ENCODE measurements at places on chromosomes 11 and 22. TPM values are rescaled to one million over a fixed set of nuclear protein-coding genes. Genes with fewer than 3 reads are reported as not detected.

DNA sequence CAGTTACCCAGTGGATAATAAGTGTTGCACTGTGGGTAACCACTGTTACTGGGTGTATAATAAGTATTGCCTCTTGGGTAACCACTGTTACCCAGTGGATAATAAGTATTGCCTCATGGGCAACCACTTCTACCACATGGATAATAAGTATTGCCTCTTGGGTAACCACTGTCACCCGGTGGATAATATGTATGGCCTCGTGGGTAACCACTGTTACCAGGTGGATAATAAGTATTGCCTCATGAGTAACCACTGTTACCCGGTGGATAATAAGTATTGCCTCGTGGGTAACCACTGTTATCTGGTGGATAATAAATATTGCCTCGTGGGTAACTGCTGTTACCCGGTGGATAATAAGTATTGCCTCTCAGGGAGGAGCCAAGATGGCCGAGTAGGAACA lies 29.7 kb upstream of the NXPE4 start:
- H3K4me3 ChIP-seq, result no peak overlapping the region
- H3K27me3 ChIP-seq, result no peaks in the 10 kb centered on the region
- no peak for DNase-seq
- no peaks in the 10 kb centered on the region for H3K36me3 ChIP-seq
- H3K4me1 ChIP-seq, result no peaks in the 10 kb centered on the region

DNA sequence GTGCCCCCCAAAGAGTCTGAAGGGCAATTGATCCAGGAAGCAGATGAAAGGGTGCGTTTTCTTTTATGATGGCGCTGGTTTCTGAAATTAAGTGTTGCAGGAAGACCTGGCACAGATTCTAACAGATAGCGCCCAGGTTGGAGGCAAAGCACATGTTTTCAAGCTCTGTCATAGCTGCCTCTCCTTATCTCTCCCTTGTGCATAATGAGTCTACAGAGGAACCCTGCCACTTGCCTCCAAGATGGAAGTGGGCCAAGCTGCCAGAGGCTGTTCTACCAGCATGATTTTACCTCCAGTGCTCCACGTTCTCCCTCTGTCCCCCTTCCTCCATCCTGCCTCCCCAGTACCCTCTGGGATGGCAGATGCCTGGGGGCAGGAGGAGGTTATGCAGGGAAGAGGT lies 30.0 kb upstream of the TLCD5 start:
- peaks cover 11% of the 10 kb centered on the region for H3K4me1 ChIP-seq
- H3K36me3 ChIP-seq, result no peaks in the 10 kb centered on the region
- peaks cover 8% of the 10 kb centered on the region for H3K27me3 ChIP-seq

GRCh38 chr11:120928627-120929026 lies 95.3 kb upstream of the TBCEL start:
- no peaks in the 10 kb centered on the region for H3K4me1 ChIP-seq
- H3K36me3 ChIP-seq, result no peaks in the 10 kb centered on the region
- H3K4me3 ChIP-seq, result no peak overlapping the region
- DNase-seq, result no peak

- no peak overlapping the region for H3K27ac ChIP-seq
- no peak overlapping the region for H3K4me3 ChIP-seq
- no peaks in the 10 kb centered on the region for H3K36me3 ChIP-seq
- no peaks in the 10 kb centered on the region for H3K27me3 ChIP-seq
Measured at GRCh38 chr11:35550374-35551036, 25.1 kb upstream of the PAMR1 start.

- DNase-seq, result no peak
- H3K36me3 ChIP-seq, result no peaks in the 10 kb centered on the region
- no peak overlapping the region for H3K4me3 ChIP-seq
- peak overlapping the region; percentile 22 for H3K27ac ChIP-seq
Measured at GRCh38 chr11:58922479-58922878, 16.8 kb upstream of the GLYATL1 start.

- H3K36me3 ChIP-seq, result no peaks in the 10 kb centered on the region
- peak overlapping the region; percentile 49 for H3K4me3 ChIP-seq
- peaks cover 92% of the 10 kb centered on the region for H3K27me3 ChIP-seq
- peak; percentile 20 for DNase-seq
- H3K27ac ChIP-seq, result no peak overlapping the region
Measured at GRCh38 chr11:20156876-20157613, 3.2 kb downstream of the DBX1 start.

- no peaks in the 10 kb centered on the region for H3K4me1 ChIP-seq
- no peak overlapping the region for H3K4me3 ChIP-seq
- no peak for DNase-seq
- no peaks in the 10 kb centered on the region for H3K27me3 ChIP-seq
Measured at GRCh38 chr11:90243534-90243933, 20.7 kb upstream of the CHORDC1 start.

GRCh38 chr22:45493286-45493771 lies 9.4 kb upstream of the FBLN1 start:
- no peaks in the 10 kb centered on the region for H3K4me1 ChIP-seq
- no peaks in the 10 kb centered on the region for H3K36me3 ChIP-seq
- peak overlapping the region; percentile 13 for H3K27ac ChIP-seq
- DNase-seq, result no peak
- peaks cover 4% of the 10 kb centered on the region for H3K27me3 ChIP-seq

GRCh38 chr11:121446752-121447156 lies 5.4 kb upstream of the SORL1 start:
- no peak overlapping the region for H3K4me3 ChIP-seq
- H3K27ac ChIP-seq, result no peak overlapping the region
- no peak for DNase-seq
- no peaks in the 10 kb centered on the region for H3K36me3 ChIP-seq
- no peaks in the 10 kb centered on the region for H3K27me3 ChIP-seq
- peaks cover 22% of the 10 kb centered on the region for H3K4me1 ChIP-seq

- no peak overlapping the region for H3K27ac ChIP-seq
- DNase-seq, result no peak
- no peaks in the 10 kb centered on the region for H3K36me3 ChIP-seq
- peaks cover 29% of the 10 kb centered on the region for H3K27me3 ChIP-seq
- H3K4me3 ChIP-seq, result no peak overlapping the region
Measured at GRCh38 chr11:110318638-110319404, 22.4 kb upstream of the RDX start.

- H3K36me3 ChIP-seq, result no peaks in the 10 kb centered on the region
- no peaks in the 10 kb centered on the region for H3K27me3 ChIP-seq
- DNase-seq, result no peak
Measured at GRCh38 chr11:35463331-35463751, 44.0 kb upstream of the SLC1A2 start.

GRCh38 chr11:106540001-106540400 lies 462.5 kb downstream of the AASDHPPT start:
- no peak overlapping the region for H3K27ac ChIP-seq
- no peaks in the 10 kb centered on the region for H3K27me3 ChIP-seq
- H3K4me1 ChIP-seq, result no peaks in the 10 kb centered on the region
- no peak for DNase-seq

DNA sequence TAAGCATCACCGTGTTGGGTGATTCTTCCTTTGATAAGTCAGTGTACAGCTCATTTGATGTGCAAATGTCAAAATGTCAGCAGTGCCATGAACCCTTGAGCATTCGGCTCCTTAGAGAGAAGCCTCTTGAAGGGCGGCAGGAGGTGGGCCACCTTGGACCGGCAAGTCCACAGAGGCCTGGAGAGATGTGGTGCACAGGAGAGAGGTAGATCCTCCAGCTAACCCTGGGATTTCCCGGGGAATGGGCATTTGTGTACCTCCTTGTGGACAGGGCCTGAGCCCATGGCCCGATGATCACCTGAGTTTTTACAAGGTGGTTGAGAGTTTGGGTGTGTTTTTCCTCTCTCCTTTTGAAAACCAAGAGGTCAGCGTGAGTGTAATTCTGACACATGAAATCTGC lies 133.2 kb upstream of the RCN1 start:
- H3K4me3 ChIP-seq, result no peak overlapping the region
- H3K4me1 ChIP-seq, result no peaks in the 10 kb centered on the region
- no peaks in the 10 kb centered on the region for H3K36me3 ChIP-seq
- no peak for DNase-seq
- H3K27ac ChIP-seq, result no peak overlapping the region

- no peak for DNase-seq
- no peak overlapping the region for H3K4me3 ChIP-seq
- H3K27ac ChIP-seq, result no peak overlapping the region
- no peaks in the 10 kb centered on the region for H3K4me1 ChIP-seq
- no peaks in the 10 kb centered on the region for H3K36me3 ChIP-seq
Measured at GRCh38 chr22:29458551-29458950, 20.2 kb downstream of the RFPL1 start.

DNA sequence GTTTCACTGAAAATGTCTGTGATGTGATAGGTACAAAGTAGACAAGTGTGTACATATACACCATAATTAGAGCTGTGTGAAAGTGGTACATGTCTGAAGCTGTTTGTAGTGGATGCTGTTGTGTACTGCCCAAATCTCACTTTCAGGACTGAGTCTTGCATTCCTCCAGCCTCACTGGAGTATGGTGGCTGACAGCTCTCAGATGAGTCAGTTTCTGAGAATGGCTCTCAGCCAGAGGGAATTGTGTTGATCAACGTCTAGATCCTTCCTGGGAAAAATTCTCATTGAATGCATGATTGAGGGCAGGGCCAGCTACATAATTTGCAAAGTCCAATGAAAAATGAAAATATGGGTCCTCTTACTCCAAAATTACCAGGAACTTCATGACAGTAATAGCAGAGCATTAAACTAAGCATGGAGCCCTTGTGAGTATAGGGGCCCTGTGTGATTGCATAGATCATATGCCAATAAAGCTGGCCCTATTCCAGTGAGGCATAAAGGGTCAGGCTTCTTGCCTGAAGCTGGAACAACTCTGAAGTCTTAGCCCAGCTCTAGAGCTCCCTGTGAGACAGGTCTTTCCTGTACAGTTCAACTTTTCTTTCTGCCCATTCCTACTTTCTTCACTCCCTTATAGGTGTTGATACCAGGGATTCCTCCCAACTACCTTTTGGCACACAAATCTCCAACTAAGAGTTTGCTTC lies 10.8 kb upstream of the CYP2R1 start:
- no peaks in the 10 kb centered on the region for H3K36me3 ChIP-seq
- no peaks in the 10 kb centered on the region for H3K27me3 ChIP-seq
- H3K27ac ChIP-seq, result no peak overlapping the region
- no peak for DNase-seq
- no peak overlapping the region for H3K4me3 ChIP-seq

DNA sequence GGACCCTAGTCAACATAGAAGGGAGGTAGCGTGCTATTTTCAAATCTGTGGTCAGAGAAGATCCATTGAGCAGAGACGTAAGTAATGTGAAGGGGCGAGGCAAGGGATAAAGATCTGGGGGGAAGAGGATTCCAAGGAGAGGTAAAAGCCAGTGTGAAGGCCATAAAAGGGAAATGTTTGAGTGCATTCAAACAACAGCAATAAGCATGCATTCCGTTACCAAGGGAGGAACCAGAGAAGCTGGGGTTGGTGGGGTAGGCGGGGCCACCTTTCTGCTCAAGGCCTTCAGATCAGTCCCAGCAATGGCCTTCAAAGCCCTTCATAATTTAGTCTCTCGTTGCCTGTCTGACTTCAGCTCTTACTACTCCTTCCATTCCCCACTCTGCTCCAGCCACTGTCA lies 18.4 kb upstream of the SMPD1 start:
- no peaks in the 10 kb centered on the region for H3K27me3 ChIP-seq
- H3K4me1 ChIP-seq, result no peaks in the 10 kb centered on the region
- DNase-seq, result no peak

- H3K27ac ChIP-seq, result no peak overlapping the region
- H3K36me3 ChIP-seq, result no peaks in the 10 kb centered on the region
- H3K27me3 ChIP-seq, result no peaks in the 10 kb centered on the region
- DNase-seq, result no peak
Measured at GRCh38 chr11:21561581-21561980, 631.3 kb upstream of the ANO5 start.

Gene SESN3
- total RNA-seq, result 16.8 TPM

Gene OR51B5
- total RNA-seq, result not detected

Gene CD44
- total RNA-seq, result 104 TPM

Gene APOA4
- total RNA-seq, result not detected

Gene PDHX
- 37.0 TPM for total RNA-seq

Gene CLDN5
- total RNA-seq, result 29.5 TPM

Gene ZNF214
- 2.4 TPM for total RNA-seq
